Uterus (tissue), 4 donors: ENCODE measurements at places on chromosomes 7 and 10.

DNA sequence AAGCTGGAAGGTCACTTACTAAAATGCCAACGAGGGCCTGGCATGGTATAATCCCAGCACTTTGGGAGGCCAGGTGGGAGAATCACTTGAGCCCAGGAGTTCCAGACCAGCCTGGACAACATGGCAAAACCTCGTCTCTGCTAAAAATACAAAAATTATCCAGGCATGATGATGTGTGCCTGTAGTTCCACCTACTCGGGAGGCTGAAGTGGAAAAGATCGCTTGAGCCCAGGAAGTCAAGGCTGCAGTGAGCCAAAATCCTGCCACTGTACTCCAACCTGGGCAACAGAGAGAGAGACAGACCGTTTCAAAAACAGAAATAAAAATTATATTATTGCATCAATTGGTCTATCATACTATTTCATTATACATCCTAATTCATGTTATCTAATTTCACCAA, 18.1 kb upstream of the FAM53B start:
- no peak for DNase-seq

GRCh38 chr10:132946-133898, 2.0 kb upstream of the ZMYND11 start:
- DNase-seq, result no peak

GRCh38 chr7:150406567-150407421, 27.7 kb downstream of the ZNF775 start:
- no peak for DNase-seq

- no peak for DNase-seq
Observed at GRCh38 chr7:96093435-96093834, 228.5 kb downstream of the SLC25A13 start.

DNA sequence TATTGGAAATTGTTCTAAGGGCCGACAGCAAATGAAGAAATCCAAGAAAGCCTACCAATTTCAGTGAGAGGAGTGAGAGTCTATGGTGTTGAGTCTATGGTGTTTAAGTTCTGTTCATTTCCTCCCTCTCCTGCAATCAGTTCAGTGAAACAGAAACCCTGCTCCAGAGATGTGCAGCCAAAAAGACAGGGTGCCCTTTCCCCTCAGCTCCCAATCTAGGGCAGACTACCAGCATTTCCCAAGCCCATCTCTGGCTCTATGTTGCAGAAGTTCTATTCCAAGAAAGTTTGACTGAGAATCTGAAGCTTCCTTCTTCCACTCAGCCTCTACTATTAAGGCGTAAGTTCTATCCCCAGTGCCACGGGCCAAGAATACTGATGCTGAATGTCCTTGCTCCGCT, 18.5 kb upstream of the ALOX5 start:
- no peak for DNase-seq

DNA sequence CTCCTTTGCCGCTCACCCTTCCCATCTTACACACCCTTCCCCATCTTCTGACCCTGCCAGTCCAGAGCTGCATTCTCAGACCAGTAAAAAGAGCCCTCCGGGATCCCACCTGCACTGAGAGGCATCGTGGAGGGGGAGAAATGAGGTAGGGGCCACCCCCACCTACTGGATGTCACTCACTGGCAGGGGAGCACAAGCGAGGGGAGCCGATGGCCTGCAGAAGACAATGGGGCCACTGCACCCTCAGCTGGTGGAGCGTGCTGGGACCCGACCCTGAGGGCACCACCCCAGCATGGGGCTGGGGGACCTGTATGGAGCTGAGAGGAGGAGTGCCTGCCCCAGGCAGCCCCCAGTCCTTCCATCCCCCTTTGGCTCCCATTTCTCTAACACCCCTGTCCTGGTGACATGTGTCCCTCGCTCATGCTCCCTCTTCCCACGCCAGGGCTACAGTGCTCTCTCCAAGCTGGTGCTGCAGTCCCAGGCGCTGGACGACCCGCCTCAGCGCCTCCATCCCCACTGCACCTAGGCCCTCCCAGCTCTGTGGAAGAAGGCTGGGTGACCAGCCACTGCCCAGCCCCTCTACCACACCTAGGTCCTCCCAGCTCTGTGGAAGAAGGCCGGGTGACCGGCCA, 49.8 kb downstream of the RASGEF1A start:
- no peak for DNase-seq

DNA sequence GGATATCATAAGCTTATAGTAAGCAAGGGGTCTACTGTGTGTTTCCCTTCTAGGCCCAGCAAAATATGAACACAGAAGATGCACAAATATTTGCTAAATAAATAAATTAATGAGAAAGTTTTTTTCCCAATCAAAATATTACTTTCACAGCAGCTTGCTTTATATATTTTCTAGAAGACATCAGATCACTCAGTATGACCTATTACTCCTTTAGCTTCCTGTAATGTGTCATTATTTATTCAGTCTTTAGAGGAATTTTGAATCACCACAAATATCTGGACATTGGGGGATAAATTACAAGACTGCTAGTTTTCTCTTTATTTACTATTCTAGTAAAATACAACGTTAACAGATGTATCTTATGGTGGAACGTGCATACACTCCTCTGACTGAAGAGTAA, 765.8 kb upstream of the POM121L12 start:
- no peak for DNase-seq

- DNase-seq, result no peak
Observed at GRCh38 chr10:132888898-132889490, 53.4 kb downstream of the CFAP46 start.

DNA sequence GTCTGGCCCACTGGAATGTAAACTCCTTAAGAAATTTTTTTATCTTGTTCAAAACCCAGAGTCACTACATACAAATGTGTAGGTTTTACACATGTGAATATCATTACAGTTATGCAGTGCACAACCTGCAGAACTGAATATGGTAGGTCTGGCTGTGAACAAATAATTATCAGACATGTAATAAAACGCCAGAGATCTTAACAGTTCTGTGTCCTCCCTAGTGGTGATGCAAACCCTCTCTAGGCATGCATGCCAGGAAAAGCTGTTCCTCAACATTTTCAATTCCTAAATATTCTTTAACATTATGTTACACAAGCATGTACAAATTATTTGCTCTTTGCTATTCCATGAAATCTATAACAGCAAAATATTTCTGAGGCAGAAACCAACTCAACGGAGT, 124.6 kb downstream of the IMMP2L start:
- no peak for DNase-seq

DNA sequence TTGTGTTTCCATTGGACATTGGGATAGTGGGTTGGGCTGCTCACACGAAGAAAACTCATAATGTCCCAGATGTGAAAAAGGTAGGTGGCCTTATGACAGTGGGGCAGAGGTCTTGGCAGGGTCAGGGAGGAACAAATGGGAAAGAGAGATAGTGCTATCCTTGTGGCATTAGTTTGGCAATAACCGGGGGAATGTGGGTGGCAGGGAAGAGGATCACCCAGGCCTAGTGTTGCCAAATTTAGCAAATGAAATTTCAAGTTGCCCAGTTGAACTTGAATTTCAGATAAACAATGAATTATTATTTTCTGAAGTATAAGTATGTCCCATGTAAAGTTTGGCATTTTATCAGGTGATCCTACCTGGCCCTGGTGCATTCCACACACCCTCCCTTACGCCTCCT, 789 bp downstream of the PDE6C start:
- DNase-seq, result no peak

GRCh38 chr7:18221377-18222293, 194.0 kb upstream of the PRPS1L1 start:
- DNase-seq, result no peak

DNA sequence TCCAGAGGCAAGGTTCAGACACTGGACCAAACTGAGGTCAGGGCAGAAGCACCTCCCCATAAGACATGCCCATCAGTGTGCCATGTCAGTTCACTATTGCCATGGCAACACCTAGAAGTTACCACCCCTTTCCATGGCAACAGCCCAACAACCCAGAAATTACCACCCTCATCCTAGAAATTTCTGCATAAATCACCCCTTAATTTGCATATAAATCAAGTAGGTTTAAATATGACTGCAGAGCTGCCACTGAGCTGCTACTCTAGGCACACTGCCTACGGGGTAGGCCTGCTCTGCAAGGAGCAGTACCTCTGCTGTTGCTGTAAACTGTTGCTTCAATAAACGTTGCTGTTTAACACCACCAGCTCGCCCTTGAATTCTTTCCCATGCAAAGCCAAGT, 12.7 kb downstream of the STEAP2 start:
- no peak for DNase-seq

- DNase-seq, result no peak
Observed at GRCh38 chr7:144508702-144509101, 105.2 kb upstream of the NOBOX start.

DNA sequence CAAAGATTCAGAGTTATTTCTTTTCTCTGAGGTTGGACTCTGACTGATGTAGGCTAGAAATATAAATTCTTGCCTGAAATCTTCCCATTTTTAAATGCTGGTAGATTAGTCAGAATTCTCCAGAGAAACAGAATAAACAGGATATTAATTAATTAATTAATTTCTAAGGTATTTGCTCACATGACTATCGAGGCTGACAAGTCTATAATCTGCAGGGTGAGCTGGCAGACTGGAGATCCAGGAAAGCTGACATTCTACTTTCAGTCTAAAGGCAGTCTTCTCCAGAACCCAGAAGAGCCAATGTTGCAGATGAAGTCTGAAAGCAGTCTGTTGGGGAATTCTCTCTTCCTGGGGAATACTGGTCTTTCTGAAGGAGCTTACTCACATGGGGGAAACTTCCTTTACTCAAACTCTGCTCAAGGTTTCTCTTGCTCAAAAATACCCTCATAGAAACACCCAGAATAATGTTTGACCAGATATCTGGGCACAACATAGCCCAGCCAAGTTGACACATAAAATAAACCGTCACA, 189.7 kb downstream of the KIF20B start:
- DNase-seq, result no peak

GRCh38 chr7:159118623-159119022, 26.0 kb downstream of the VIPR2 start:
- no peak for DNase-seq

GRCh38 chr7:7236041-7236440, 53.7 kb downstream of the C1GALT1 start:
- no peak for DNase-seq

- no peak for DNase-seq
Observed at GRCh38 chr7:76225379-76225778, 23.7 kb downstream of the SRRM3 start.

DNA sequence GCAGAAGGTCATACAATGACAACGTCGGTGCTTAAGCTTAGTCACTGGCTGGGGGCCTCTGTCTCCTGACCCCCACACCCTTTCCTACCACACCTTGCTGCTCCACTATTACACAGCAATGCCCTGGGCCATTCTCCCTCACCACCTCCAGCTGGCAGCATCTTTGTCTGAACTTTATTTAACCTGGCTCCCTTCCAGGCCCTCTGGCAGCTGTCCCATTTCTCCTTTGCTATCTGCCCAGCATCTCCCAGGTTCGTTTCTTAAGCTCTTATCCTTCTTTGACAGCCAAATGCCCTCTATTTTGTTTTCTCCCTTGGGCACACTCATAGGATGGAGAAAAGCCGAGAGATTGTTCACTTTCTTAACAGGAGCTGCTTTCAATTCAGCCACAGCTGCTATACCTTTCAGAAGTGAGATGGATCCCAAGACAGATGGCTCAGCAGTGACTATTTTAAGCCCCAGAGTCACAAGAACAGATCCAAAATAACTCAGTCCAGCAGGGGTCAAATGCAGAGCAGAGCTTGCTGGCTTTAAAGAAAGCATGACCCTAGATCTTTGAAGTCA, 1277.1 kb upstream of the AUTS2 start:
- peak; percentile 14 for DNase-seq

DNA sequence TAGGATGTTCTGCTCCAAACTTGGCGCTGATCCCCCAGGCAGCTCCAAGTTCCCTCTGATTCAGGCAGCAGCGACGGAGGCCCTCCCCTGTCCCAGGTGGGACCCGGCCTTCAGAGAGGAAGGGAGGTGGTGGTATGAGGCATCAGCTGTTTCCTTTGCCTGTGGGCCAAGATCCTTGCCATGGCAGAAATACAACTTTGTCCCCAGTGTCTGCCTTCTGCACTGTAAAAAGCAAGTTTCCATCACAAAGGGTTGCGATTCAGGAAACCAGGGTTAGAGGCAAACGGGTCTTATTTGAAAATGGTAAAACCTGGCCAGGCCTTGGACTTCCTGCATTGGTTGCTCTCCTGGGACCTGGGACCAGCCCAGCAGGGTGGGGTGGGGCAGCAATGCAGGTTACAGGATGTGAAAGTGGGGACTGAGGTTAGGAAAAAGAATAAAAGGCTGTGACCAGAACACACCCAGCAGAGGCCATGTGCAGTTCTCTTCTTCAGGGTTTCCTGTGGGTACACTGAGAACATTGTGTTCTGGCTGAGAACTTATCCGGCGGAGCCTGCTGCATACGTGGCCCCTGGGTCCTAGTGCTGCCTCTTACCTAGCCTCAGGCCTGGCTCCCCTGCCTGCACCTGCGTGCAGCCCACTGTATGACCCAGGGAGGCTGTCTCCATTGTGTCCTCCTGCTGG, 25.1 kb upstream of the DDIT4 start:
- peak; percentile 91 for DNase-seq

DNA sequence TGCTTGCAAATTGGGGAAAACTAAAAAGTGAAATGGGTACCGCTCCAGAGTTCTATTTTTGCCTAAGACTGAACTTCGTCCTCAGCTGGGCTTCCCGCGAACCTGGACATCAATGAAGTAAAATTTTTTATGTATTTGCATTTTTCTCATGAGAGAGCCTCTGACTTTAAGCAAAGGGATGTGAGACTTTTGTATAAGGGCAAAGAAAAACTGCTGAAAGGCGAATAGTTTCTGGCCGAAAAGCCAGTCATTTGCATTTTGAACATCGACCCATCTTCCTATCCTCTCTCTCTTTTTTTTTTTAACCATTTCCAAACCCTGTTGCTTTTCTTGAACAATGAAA, 573 bp downstream of the PMPCB start:
- DNase-seq, result no peak

- DNase-seq, result no peak
Observed at GRCh38 chr7:155850766-155851678, 38.8 kb upstream of the SHH start.

DNA sequence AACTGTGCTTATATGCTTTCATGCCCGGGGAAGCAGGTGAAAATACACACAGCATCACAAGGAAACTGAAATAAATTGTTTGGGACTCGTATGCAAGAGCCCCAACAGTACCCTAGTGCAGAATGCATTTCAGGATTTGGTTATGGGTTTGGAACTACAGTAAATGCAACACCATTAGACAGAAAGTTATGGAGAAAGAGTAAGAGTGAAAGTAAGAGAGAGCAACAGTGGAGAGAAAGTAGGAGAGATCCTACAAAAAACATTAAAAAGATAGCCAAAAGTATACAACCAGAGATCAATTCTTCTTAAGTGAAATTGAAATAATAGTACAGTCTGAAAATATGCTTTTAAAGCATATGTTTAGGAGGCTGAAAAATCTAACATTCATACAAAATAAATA, 231.1 kb downstream of the TFEC start:
- DNase-seq, result no peak

GRCh38 chr10:124043310-124044142, 49.9 kb downstream of the CHST15 start:
- DNase-seq, result no peak

DNA sequence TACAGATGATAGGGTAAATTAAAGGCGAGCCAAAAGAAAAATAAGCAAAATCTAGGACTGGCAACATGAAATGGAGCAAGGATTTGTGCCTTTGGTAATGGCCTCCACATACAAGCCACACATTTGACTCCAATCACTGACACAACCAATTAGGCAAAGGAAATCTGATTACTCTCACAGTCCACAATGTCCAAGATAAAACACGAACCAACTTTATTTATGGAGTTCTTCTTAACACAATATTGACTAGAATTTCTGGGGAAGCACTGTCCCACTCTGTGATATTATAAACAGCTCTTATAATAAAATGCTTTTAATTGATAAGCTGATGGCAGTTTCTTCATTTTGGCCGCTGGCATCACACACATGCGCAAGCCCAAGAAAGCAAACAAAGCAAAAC, 334.2 kb downstream of the ABCA13 start:
- no peak for DNase-seq
